ENCODE measurements at places on chromosomes 12 and 14.
A peak's percentile ranks its signal among the peaks of the same experiment; 100 is the strongest.

- DNase-seq = no peak
Observed at GRCh38 chr14:29908652-29909577, 18.7 kb downstream of the PRKD1 start.

GRCh38 chr12:5522432-5523335 lies 90.8 kb downstream of the NTF3 start:
- DNase-seq = no peak

DNA sequence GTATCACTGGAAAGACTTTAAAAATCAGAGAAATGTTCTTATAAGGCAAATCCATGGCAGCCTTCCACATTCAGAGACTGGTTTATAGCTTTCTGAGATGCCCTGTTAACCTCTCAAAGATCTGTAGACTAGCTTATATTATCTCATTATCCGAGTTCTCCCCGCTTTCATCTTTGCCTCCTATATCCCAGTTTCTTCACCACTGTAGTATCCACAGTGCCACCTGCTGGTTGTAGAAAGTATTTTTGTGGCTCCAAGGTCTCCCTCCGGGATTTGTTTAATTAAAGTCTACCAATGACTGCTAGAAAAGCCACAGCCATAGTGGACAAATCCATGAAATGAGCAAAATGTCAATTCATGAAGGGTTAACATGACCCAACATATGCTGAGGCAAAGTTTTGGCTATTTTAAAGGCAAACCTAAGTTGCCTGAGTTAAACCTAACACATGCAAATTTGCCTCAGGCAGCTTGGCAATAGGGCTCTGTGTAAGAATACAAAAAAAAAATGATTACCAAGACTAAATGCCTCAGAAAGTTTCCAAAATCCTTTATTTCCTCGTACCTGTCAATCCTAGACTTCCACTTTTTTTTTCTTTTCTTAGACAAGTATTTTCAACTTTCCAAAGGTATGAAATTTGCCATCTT lies 218.8 kb upstream of the BMP4 start:
- no peak for DNase-seq

- DNase-seq = no peak
Observed at GRCh38 chr12:779745-780734, 27.7 kb downstream of the WNK1 start.

- DNase-seq = no peak
Observed at GRCh38 chr12:121955258-121956237, 37.2 kb downstream of the CFAP251 start.

- DNase-seq = no peak
Observed at GRCh38 chr12:3595721-3596120, 104.7 kb downstream of the PRMT8 start.

- no peak for DNase-seq
Observed at GRCh38 chr14:95068521-95068920, 88.8 kb downstream of the DICER1 start.

DNA sequence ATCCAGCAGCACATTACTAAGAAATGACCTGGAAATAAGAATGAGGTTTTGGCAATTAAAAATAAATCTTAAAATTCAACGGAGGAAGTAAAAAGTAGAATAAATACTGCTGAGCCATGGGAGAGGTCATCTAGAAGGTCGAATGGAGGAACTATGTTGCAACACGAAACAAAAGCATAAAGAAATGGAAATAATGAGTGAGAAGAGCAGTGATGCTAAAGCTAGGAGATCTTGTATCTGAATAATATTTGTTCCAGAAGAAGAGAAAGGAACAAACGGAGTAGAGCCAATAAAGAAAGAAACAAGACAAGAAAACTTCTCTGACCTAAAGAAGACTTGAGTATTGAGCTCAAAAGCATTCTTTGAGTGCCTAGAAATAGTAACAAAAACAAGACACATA lies 6.6 kb upstream of the KRT7 start:
- DNase-seq = no peak

GRCh38 chr14:95472819-95473251 lies 43.6 kb downstream of the SYNE3 start:
- DNase-seq = no peak

GRCh38 chr12:6778217-6778573 lies 5.9 kb downstream of the LAG3 start:
- no peak for DNase-seq

- DNase-seq = no peak
Observed at GRCh38 chr12:76374386-76375020, 26.3 kb upstream of the BBS10 start.

DNA sequence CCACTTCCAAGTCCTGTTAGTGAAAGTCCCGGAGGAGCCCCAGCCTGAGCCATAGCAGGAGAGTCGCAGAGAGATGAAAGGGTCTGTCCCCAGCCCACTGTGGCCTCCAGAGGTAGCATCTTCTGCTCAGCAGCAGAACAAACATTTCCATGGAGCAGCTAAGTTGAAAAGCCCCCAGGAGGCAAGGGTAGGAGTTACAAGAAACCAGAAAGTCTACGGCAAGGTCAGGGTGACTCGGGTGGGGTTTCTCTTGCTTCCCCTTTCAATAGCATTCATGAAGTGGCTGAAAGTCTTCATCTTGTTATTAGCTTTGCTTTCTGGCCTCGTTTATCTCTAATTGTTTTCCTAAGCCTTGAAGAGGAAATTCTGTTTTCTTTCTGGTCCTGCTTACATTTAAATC lies 151.2 kb upstream of the DIO3 start:
- DNase-seq = no peak

DNA sequence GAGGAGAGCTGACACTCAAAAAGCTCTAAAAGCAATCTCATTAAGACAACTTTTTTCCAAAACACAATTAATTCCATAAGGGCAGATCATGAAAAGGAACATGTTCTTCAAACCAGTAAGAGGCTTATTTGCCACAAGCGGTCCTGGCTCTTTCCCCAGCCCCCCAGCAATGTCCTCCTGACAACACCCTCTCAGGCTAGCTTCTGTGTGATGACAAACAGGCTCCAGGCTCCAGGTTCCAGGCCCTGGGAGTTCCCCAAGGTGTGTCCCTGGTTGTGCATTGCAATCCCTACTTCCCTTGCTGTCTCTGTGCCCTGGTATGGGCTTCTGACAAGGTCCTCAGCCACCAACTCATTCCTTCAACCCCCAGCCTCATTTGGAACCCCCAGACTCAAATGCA lies 8.9 kb downstream of the HVCN1 start:
- no peak for DNase-seq

- no peak for DNase-seq
Observed at GRCh38 chr12:106289196-106289681, 13.3 kb upstream of the TCP11L2 start.

- DNase-seq = peak; percentile 10
Observed at GRCh38 chr14:51596488-51597117, 55.1 kb upstream of the FRMD6 start.

DNA sequence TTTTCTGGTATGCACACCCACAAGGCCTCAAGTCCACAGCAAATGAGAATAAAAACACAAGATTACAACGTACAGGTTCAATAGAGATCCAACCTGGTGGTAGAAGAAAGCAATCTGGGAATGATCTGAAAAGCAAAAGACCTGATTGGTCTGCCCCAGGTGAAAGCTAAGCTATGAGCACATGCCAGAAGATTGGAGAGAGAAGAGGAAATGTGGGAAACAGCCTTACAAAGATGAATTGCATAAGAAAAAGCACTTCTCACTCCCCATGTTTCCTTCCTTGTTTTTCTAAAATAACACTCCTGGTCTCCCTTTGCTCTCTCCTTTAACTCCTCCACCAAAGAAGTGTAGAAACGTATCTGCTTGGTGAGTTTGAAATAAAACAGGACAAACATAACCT lies 77.3 kb upstream of the ANO6 start:
- no peak for DNase-seq

DNA sequence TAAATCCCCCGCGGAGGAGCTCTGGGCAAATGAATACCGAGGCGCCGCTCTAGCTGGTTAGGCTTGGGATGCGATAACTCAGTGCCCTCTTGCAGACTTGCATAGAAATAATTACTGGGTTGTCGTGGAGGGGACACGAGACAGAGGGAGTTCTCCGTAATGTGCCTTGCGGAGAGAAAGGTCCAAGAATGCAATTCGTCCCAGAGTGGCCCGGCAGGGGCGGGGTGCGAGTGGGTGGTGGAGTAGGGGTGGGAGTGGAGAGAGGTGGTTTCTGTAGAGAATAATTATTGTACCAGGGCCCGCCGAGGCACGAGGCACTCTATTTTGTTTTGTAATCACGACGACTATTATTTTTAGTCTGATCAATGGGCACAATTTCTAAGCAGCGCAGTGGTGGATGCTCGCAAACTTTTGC lies 2.5 kb upstream of the TBX5 start:
- DNase-seq = no peak

DNA sequence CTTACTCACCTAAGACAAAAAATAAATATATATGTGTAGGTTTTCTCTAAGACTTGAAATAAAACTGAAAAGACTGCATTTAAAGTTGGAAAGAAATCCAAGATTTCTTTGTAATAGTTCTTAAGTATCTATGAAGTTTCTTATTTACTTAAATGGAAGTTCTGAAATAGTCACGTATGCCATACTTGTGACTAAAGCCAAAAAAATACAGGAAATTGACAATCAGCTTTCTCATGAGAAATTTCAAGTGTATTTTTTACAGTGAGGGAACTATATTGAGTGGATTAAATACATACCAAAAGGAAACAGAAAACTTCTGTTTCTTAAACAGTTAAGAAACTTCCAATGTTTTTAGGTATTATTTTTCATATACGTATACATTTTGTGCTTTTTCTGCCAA lies 188.1 kb downstream of the DPY19L2 start:
- DNase-seq = no peak

DNA sequence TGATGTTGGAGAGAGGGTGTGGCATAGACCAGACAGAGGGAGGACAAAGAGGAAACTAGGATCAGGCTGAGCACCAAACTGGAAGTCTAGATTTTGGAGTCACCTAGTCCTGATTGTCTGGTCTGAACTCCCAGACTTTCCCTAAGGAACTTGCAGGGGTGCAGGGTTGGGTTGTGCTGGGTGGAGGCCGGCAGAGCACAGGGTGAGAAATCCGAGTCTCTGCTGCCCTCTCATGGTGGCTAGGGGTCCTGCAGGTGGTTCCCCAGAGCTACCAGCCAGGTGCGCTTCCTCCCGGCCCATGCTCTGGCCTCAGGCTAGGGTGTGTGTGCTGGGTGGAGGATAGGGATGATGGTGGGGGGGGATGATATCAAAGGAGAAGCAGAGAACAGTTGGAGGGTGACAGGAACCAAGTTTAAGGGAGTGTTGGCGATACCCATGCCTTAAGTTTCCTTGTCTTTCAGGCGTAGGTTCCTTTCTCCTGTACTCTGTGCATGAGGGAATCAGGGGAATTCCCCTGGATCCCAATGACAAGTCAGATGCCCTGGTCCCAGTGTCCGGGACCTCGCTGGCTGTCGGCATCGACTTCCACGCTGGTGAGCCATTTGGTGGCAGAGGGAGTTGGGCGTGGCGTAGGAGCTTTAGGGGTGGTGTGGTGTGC lies 33.5 kb upstream of the NXPH4 start:
- DNase-seq = peak; percentile 41

- DNase-seq = no peak
Observed at GRCh38 chr12:3138941-3139511, 61.8 kb downstream of the TSPAN9 start.

DNA sequence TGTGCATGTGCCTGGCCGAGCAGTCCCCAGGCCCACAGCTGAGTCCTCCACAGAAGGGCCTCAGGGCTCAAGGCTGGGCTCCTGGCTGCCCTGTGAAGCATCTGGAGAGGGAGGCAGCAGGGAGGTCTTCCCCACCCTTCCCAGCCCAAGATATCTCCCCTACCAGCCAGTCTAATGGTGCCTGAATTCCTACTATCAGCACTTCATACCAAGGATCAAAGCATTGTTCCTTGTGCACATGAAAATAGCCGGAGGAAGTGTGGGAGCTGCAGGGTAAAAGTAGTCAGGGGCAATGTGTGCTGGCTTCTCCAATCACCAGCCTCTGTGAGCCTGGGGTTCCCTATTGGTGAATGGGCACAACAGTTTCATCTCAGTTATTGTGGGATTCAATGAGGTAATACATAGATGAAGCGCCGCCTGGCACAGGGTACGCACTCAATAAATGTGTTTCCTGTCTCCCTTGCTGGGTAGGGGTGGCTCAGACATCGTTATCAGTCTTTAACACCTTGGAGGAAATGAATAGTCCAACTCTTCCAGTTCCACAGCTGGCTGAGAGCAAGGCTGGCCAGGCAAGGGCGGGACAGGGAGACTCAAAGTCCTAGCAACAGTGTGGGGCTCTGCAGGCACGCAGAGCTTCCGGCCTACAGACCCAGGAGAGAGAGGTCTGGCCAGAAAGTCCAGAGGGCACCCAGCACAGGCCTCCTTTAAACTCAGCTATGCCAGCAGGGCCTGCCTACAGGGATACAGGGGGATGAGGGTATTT lies 39.1 kb upstream of the PNMA1 start:
- no peak for DNase-seq

DNA sequence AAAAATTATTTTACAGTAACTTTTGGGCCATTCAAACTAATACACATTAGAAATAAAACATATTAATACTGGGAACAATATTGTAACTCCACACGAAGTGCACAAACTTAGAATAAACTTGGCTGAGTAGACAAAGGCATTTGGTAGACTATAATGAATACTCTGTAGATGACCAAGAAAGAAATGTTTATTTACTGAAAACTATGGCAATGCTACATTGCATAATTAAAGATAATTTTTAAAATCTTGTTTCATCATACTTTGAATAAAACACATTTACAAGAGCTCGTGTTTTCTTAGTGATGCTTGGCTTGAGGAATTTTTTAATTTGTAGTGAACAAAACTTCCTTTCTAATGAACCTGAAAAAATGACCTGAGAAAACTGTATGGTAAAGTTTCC lies 21.3 kb downstream of the RERG start:
- no peak for DNase-seq

- DNase-seq = no peak
Observed at GRCh38 chr12:131758016-131758739, 47.3 kb downstream of the SFSWAP start.

- no peak for DNase-seq
Observed at GRCh38 chr12:49957570-49957967, 4.1 kb upstream of the AQP5 start.

DNA sequence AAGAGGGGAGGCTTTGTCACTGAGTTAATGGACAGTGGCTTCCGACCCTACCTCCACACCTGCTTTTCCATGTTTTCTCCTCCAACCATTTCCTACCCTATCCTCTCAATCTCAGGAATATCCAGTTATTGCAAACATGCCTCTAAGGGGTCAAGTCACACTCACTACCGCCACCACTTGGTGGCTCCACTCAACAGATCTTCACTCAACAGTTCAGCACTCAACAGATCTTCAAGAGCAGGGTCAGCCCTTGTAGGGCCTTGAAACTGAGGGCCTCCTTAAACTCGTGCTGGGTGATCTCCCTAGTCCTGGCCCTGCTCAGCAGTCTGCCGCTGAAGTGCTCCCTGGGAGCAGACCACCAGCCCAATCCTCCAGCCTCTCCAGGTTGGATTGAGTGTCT lies 14.2 kb downstream of the ZNF641 start:
- no peak for DNase-seq

DNA sequence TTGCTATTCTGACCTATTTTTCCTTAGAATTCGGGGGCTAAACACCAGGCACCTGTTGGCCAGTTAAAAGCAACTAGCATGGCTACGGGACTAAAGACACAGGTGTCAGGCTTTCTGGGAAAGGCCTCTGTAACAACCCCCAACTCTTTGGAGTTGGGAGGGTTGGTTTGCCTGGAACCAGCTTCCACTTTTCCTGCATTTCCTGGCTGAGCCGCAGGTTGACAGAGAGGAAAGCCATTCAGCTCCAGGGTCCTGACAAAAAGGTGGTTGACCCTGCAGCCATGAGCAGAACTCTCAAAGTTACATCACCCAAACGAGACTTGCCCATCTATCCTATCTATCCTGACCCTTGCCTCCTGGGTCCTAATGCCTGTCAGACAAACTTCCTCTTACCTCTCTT lies 375.4 kb upstream of the SFSWAP start:
- DNase-seq = no peak

- no peak for DNase-seq
Observed at GRCh38 chr14:51643140-51643539, 8.6 kb upstream of the FRMD6 start.

Data from activated CD8-positive, alpha-beta memory T cell treated with anti-CD3 and anti-CD28 coated beads for 1 hour (primary cell).